Calu3 (cell line): ENCODE measurements at places on chromosomes 5 and 9.

DNA sequence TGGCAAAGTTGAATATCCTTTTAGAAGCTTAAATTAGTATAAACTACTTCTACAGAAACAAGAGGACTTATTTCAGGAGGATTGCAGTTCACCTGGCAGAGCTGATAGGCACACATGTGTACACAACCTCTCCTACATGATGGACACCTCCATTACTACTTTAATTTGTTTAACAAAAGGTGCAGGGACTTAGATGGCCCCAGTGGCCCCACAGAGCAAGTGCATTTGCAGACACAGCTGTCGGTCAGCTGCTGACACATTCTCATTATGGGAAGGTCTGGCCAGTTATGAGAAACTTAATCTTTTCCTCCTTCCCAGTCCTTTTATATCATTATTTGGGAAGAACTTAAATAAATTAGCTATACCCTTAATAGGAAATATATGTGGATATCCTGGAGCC, 28.3 kb downstream of the TDRD7 start:
- DNase-seq: no peak

- peak; percentile 79 for DNase-seq
These were observed 15.6 kb downstream of the DNM1 start for GRCh38 chr9:128218518-128219389.

DNA sequence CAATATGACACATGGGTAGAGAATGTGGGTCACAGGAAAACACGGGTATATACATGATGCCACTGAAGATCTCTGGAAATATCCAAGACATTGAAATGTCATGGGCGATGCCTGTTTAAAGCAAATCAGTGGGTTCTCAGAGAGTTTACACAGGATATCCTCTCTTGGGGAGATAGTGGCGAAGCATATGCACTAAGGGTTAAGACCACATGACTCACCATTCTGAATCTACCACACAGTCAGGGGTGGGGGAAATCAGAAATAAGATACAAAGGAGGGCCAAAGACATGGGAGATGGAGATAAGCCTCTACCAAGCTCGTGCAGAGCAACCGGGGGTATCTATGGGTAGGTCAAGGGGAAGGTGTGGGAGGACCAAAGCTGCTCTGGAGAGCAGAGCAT, 58.8 kb downstream of the SH3PXD2B start:
- no peak for DNase-seq

DNA sequence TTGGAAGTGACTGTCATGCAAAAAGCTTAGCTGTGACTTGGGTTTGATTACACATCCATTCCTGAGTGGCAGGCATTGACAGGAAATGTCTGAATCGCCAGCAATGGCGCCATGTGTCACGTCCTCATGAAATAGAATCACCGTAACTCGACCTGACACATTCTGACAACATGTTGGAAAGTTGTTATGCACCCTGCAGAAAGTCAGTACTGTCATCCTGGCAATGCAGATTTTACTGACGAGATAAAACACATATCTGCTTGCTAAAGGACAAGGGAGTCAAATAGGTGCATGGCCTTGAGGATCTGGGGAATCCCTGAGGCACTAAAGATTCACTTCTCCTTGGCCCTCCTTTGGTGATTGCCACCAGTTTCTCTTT, 344.2 kb downstream of the SPATA31D1 start:
- no peak for DNase-seq

DNA sequence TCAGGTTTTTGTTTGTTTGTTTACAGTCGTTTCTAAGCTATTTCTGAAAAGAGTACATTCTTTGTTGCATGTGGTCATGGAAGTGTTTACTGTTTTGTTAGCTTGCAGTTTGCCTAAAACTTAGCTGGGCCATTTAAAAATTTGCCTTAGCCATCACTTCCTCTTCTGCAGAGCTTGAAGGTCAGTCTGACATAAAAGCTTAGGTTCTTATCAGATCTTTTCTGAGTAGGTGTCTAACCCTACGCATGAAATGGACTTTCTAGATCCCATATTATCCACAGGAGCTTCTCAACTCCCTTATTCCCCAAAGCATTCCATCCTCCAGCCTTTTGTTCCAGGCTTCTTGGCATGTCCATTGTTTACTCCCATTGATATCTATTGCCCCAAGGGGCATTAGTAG, 90.3 kb downstream of the AP3B1 start:
- DNase-seq: no peak

DNA sequence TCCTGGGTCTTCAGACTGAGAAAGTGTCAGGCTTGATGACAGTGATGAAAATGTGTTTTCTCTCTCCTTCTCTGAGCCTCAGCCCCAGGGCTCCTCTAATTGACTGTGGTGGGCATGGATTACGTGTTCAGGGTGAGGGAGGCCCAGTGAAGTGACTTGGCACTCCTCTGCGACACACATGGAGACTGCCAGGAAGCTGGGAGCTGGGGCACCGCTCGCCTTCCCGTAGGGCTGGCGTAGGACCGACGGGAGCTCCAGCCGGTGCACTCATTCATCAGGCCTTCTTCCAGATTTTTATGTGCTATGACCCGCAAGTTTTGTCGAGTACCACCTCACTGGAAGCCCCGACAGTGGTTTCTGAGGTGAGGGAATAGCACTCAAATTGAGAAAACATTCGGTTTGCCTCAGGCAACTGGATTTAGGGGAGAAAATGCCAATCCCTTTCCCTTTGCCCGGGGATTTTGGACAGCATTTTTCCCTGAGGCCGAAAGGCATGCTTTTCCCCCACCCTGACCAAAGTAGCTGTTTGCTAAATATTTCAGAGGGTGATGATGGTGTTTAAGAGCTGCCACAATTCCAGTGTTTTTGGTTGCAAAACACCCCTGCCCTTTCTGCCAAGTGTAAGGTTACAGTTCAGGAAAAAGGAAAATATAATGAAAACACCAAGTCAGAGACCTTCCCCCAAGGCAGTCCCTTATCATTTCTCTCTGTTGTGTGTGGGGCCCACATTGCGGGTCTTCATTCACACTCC, 83.7 kb downstream of the PCSK5 start:
- DNase-seq: peak; percentile 25

DNA sequence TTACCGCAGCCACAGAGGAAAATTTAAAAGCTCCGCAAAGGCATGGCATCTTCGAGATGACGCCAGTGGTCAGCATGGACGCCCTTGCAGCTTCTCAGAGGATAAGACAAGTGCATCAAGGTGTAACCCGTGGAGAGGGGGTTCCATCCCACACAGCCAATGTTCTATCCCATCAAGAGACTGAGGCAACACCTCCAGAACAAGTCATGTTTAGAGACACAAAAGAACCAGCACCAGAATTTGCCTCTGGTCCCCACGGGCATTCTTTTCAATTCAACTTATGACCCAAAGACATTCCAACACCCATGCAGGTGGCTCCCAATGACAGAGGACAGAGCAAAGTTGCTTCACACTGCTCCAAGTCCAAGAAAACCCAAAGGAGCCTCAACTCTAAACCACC, 20.7 kb downstream of the ROR2 start:
- DNase-seq: no peak

- DNase-seq: no peak
These were observed 208.8 kb downstream of the MAN2A1 start for GRCh38 chr5:109898269-109899162.

- no peak for DNase-seq
These were observed 16.0 kb downstream of the TRMO start for GRCh38 chr9:97906236-97906831.

GRCh38 chr9:84271531-84271900, 69.0 kb downstream of the SLC28A3 start:
- no peak for DNase-seq
